Activated CD4-positive, alpha-beta T cell treated with anti-CD3 and anti-CD28 coated beads for 36 hours (primary cell): ENCODE measurements at places on chromosomes 2 and 18. TPM values are rescaled to one million over a fixed set of nuclear protein-coding genes. Genes with fewer than 3 reads are reported as not detected.
A peak's percentile ranks its signal among the peaks of the same experiment; 100 is the strongest.

DNA sequence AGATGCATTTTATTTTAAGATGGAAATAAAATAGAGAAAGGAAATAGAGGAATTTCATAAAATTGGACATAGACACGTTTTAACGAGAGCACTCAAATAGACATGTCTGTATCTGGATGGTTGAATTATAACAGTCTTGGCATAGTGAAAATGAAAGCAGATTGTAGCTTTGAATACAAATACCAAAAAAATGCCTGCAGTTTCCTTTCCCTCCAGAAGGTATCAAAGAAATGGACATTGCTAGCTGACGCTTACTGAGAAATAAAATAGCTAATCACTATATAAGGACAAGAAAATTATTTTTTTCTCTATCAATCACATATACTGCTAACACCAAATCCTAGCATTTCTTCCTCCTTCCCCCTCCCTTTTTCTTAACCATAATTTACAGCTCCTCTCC lies 11.4 kb upstream of the MAPRE2 start:
- peak overlapping the region; percentile 96 for H3K27ac ChIP-seq
- no peak for DNase-seq
- H3K36me3 ChIP-seq = peaks cover 2% of the 10 kb centered on the region
- no peaks in the 10 kb centered on the region for H3K27me3 ChIP-seq
- H3K4me1 ChIP-seq = peaks cover 61% of the 10 kb centered on the region
- peak overlapping the region; percentile 69 for H3K4me3 ChIP-seq

- H3K27ac ChIP-seq = no peak overlapping the region
- H3K27me3 ChIP-seq = peaks cover 2% of the 10 kb centered on the region
- H3K4me3 ChIP-seq = no peak overlapping the region
- H3K36me3 ChIP-seq = no peaks in the 10 kb centered on the region
- H3K4me1 ChIP-seq = no peaks in the 10 kb centered on the region
These were observed 266.6 kb downstream of the NR4A2 start for GRCh38 chr2:156065912-156066311.

DNA sequence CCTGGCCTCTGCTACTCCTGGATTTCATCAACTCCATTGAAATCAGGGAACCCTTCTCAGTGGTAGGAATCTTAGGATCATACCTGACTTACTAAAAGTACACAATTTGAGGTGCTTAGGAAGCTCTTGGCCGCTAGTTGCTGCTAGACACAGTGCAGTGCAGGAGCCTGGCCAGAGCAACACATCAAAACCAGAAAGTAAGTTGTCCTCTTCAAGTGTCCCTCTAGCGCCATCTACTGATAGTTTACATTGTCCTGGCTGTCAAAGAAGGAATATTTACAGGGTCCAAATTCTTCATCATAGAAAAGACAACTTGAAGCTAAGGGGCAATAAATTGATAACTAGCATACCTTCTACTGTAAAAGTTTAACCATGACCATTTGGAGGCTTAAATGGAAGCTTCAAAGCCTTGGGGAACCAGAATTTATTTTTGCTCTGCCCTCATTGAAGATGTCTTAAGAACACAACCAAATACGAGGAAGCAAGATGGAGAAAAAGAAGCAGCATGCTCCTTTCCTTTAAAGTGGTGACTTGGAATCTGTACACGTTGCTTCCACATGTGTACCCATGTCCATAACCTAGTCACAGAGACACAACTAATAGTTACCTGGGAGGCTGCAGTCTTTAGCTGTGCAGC lies 889.1 kb upstream of the GCFC2 start:
- DNase-seq = peak; percentile 20
- no peaks in the 10 kb centered on the region for H3K4me1 ChIP-seq
- no peaks in the 10 kb centered on the region for H3K36me3 ChIP-seq
- no peak overlapping the region for H3K4me3 ChIP-seq

- H3K4me1 ChIP-seq = peaks cover 11% of the 10 kb centered on the region
- no peaks in the 10 kb centered on the region for H3K36me3 ChIP-seq
- DNase-seq = no peak
- no peak overlapping the region for H3K4me3 ChIP-seq
- no peak overlapping the region for H3K27ac ChIP-seq
These were observed 451.4 kb upstream of the ID2 start for GRCh38 chr2:8230466-8230865.

DNA sequence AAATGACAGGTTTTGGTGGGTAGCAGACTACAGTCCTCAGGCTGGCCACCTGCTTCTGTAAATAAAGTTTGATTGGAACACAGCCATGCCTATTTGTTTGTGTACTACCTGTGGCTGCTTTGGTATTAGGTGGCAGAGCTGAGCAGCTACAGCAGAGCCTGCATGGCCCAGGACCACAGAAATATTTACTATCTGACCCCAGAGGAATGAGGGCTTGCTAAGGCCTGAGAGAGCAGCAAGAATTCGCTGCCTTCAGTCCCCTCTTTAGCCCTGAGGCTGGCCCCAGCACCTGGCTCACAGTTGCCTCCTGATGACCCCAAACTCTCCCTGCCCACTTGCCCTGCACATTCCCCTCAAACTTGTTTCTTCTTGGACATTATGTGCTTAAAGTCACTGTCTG lies 32.5 kb downstream of the POLR1A start:
- H3K27me3 ChIP-seq = no peaks in the 10 kb centered on the region
- peaks cover 62% of the 10 kb centered on the region for H3K36me3 ChIP-seq
- H3K4me3 ChIP-seq = no peak overlapping the region

- no peaks in the 10 kb centered on the region for H3K36me3 ChIP-seq
- peaks cover 36% of the 10 kb centered on the region for H3K4me1 ChIP-seq
- no peak overlapping the region for H3K4me3 ChIP-seq
These were observed 248.8 kb downstream of the PLCL1 start for GRCh38 chr2:198053148-198053547.

DNA sequence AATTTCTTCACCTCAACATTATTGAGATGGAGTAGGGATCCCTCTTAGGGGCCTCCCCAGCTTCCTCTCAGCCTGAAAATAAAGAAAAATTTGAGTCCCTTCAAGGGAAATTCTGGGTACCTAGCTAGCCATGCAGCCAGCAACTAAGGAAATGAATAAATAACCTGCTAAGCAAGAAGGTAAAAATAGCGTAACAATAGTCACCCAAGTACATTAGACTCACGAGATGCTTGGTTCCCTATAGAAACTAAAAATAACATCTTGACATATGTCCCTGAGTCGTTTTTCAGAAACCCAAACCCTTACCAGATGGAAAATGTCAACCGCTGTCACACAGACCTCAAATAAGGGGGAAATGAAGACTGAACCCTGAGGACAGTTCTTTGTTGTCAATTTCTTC lies 51.9 kb downstream of the CACNB4 start:
- no peaks in the 10 kb centered on the region for H3K4me1 ChIP-seq
- no peak overlapping the region for H3K27ac ChIP-seq
- H3K4me3 ChIP-seq = no peak overlapping the region
- H3K27me3 ChIP-seq = peaks cover 3% of the 10 kb centered on the region
- H3K36me3 ChIP-seq = no peaks in the 10 kb centered on the region
- DNase-seq = no peak

DNA sequence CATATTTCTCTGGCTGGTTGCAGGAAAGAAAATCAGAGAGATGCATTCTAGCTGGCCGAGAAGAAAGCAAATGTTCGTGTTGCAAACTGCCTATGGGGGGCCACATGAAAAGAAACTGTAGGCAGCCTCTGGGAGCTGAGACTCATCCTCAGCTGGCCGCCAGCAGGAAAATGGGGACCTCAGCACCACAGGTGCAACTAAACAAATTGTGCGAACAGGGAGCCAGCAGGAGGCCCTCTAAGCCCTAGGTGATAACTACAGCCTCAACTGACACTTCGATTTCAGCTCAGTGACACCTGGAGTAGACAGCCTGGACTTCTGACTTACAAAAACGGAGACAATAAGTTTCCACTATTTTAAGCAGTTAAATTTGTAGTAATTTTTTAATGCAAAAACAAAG lies 107.3 kb downstream of the DTNB start:
- peaks cover 5% of the 10 kb centered on the region for H3K36me3 ChIP-seq
- H3K4me1 ChIP-seq = peaks cover 16% of the 10 kb centered on the region
- H3K27me3 ChIP-seq = no peaks in the 10 kb centered on the region
- H3K4me3 ChIP-seq = no peak overlapping the region

- DNase-seq = no peak
- H3K36me3 ChIP-seq = no peaks in the 10 kb centered on the region
- H3K4me1 ChIP-seq = peaks cover 35% of the 10 kb centered on the region
- H3K27ac ChIP-seq = no peak overlapping the region
These were observed 37.5 kb downstream of the LOXHD1 start for GRCh38 chr18:46619559-46619958.

DNA sequence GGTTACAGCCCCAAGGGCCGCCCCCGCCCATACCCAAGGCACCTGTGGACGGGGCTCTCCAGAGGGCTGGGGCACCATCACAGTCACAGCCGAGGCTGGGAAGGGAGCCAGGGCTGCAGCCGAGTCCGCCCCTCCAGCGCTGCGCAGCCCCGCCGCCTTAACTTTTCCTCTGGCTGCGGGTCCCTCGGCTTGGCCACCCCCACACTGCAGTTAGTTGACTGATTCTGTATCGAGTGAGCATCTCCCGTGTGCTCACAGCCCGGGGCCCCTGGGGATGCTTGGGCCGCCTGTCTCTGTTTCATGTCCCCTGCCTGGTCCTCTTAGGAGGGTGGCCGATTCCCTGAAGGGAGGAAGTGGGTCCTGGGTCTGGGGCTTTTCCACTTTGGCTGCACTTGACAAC lies 33.7 kb downstream of the EMILIN2 start:
- no peak overlapping the region for H3K27ac ChIP-seq
- H3K4me1 ChIP-seq = peaks cover 25% of the 10 kb centered on the region
- H3K36me3 ChIP-seq = peaks cover 2% of the 10 kb centered on the region
- H3K4me3 ChIP-seq = no peak overlapping the region

DNA sequence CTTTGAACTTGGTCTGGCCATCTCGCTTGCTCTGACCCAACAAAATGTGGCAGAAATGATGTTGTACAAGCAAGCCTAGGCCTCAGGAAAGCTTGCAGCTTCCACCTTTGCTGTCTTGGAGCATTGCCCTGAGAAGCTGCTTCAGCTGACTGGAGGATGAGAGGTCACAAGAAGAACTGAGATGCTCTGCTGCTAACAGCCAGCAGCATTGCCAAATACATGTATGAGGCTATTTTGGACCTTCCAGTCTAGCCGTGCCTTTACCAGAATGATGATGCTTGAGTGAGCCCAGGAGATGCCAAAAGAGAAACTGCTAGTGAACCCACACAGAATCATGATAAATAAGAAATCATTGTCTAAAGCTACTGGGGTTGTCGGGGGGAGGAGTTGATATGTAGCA lies 13.2 kb upstream of the ITGAV start:
- no peak overlapping the region for H3K4me3 ChIP-seq
- no peak overlapping the region for H3K27ac ChIP-seq
- peaks cover 3% of the 10 kb centered on the region for H3K4me1 ChIP-seq
- no peak for DNase-seq

DNA sequence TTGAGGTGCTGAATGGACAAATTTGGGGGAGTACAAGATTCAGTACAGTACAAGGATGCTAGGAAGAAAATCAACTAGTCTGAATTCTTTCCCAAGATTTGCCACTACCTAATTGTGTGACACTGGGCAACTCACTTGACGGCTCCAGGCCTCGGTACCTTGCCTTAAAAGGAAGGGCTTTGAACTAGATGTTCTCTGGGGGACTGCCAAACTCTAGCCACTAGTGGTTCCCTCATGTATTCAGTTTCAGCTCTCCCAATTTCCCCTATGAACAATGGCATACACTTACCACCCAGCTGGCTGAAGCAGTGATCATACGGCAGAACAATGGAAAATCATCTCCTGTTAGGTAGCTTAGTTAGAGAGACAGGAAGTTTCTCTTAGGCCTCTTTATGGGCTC lies 73.4 kb downstream of the VWC2L start:
- H3K27ac ChIP-seq = no peak overlapping the region
- no peaks in the 10 kb centered on the region for H3K36me3 ChIP-seq
- no peak for DNase-seq
- no peak overlapping the region for H3K4me3 ChIP-seq

- peaks cover 6% of the 10 kb centered on the region for H3K27me3 ChIP-seq
- H3K4me3 ChIP-seq = no peak overlapping the region
- H3K27ac ChIP-seq = no peak overlapping the region
- no peak for DNase-seq
These were observed 43.6 kb upstream of the MAP3K20 start for GRCh38 chr2:173032032-173032431.

SLC38A11 gene
- total RNA-seq = not detected

AKAIN1 gene
- not detected for total RNA-seq

SIX3 gene
- not detected for total RNA-seq

GALR1 gene
- total RNA-seq = not detected

APOB gene
- total RNA-seq = not detected

ABI2 gene
- 57.6 TPM for total RNA-seq
